ENCODE measurements at places on chromosomes 13 and 19.

DNA sequence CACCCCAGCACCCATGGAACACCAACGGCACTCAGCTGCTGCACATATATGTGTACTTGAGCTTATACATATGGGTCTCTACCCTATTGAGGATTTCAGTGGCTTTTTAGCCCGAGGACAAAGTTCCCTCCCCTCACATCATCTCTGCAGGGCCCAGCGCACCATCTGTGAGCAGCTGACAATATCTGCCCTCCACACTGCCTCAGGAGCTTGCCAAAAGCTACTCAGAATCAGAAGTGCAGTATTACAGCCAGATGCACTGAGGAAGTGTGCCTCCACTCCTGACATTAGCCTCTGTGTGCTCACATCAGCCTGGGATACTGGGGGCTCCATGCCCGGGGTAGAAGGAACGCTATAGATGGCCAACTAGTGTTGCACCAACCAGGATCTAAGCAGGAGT, 903.9 kb downstream of the UQCRFS1 start:
- no peak for DNase-seq

GRCh38 chr13:44818016-44818415, 171.3 kb downstream of the NUFIP1 start:
- no peak for DNase-seq

- no peak for DNase-seq
Observed at GRCh38 chr13:42751693-42752092, 29.7 kb upstream of the FAM216B start.

GRCh38 chr13:50243931-50244330, 228.7 kb downstream of the KCNRG start:
- DNase-seq, result no peak

- DNase-seq, result no peak
Observed at GRCh38 chr19:12800923-12801465, 606 bp downstream of the PRDX2 start.

DNA sequence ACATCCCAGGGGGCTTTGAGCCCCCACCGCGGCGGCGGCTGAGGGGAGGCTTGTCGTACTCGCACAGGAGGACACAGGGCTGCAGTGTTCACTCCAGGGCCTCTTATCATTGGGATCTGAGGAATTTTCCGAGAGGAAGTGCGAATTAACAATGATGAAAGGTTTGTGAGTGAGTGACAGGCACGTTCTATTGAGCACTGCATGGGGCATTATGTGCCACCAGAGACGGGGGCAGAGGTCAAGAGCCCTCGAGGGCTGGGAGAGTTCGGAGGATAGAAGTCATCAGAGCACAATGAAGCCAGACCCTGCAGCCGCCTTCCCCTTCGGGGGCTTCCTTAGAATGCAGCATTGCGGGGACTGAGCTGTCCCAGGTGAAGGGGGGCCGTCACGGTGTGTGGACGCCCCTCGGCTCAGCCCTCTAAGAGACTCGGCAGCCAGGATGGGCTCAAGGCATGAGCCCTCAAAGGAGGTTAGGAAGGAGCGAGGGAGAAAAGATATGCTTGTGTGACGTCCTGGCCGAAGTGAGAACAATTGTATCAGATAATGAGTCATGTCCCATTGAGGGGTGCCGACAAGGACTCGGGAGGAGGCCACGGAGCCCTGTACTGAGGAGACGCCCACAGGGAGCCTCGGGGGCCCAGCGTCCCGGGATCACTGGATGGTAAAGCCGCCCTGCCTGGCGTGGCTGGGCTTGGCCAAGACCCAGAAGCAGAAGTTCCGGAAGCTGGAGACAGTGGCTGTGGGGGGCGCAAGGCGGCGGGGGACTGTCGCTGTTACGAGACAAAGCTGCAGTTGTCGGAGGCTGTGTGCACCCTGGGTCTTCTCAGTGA, 53.9 kb downstream of the MCF2L start:
- DNase-seq, result no peak

GRCh38 chr13:110769097-110769496, 55.6 kb downstream of the ING1 start:
- no peak for DNase-seq

- peak; percentile 20 for DNase-seq
Observed at GRCh38 chr19:11560404-11561051, 1.5 kb upstream of the ELOF1 start.

DNA sequence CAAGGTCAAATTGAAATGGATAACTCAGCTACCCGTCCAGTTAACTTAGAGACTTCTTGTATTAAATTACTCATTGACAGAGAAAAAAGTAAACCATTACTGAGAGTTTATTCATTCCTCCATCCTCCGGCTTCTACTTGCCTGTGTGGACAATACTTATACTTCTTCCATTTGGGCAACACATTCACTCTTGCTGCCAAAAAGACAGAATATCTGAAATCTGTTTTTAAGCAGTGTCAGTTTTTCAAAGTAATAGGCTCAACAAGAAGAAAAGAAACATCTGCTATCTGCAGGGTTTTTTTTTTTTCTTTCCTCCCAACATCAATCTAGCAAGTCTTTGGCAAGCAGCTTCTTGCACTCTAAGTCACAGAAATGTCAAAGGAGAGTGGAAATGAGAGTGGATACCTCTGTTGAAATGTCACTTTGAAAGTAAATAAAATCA, 1142.8 kb downstream of the PCDH9 start:
- no peak for DNase-seq

DNA sequence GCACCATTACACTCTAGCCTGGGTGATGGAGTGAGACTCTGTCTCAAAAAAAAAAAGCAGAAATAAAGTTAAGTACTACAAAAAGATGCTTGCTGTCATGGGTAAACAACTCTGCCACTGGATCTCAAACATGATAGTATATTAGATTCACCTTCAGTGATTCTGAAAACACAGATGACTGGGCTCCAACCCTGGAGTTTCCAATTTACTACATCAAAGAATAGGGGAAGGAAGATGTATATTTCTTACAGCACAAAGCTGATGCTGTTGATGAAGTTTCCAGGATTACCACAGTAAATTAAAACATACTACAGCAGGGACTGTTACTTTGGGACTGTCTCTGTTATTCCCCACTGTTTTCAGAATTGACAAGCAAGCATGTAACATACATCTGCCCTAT, 5.2 kb downstream of the ZNF561 start:
- no peak for DNase-seq

- DNase-seq, result no peak
Observed at GRCh38 chr13:46149272-46150133, 32.5 kb downstream of the LCP1 start.

DNA sequence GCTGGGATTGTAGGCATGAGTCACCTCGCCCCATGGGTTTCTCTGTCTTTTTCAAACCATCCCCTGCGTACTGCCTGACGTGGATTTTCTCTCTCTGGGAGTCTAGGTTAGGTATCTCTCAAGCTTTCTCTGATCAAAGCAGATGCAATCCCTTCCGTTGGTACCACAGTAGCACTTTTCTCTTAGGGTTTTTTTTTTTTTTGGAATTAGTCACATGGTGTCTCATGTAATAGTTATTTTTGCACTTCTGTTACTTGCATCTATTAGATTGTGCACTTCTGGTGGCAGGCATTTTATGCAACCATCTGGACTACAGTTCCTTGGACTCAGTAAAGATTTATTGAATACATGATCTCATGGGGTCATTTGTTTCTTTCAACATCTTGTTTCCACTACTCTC, 72.1 kb downstream of the GPC6 start:
- DNase-seq, result no peak

GRCh38 chr13:97148894-97149293, 73.2 kb upstream of the MBNL2 start:
- DNase-seq, result no peak

- no peak for DNase-seq
Observed at GRCh38 chr13:30157616-30157993, 149.7 kb downstream of the KATNAL1 start.

DNA sequence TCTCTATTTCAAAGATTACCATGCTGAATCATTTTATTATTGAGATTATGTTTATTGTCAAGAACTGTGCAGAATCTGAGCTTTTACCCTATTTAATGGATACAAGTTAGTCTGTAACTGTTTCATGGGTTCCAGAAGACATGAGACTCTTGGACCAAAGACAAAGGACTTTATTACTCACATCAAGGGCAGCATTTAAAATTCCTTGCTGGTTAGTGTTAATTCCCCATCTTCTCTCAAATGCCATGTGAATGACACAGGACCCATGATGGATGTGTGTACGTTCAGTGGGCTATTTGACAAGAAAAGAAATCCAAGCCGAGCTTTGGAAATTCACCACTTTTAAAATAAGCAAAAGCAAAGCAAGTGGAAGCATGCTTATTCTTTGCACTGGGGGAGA, 139.9 kb downstream of the PCDH20 start:
- DNase-seq, result no peak

DNA sequence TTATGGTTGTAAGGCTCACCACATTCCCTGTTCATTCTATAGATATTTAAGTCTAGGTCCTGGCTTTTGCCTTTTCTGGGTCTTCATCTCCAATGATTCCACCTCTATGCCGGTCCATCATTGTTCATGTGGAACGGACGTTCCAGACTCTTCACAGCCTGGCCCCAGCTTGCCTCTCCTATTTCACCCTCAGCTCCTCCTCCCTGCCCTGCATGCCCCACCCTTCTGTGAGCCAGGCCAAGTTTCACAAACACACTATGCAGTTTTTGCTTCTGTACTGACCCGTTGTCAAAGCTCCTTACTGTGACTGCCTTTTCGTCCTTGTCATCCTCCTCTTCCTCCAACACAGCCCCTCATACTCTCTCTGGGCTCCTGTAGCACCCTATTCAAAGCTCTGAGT, 31.3 kb downstream of the TEX26 start:
- no peak for DNase-seq

DNA sequence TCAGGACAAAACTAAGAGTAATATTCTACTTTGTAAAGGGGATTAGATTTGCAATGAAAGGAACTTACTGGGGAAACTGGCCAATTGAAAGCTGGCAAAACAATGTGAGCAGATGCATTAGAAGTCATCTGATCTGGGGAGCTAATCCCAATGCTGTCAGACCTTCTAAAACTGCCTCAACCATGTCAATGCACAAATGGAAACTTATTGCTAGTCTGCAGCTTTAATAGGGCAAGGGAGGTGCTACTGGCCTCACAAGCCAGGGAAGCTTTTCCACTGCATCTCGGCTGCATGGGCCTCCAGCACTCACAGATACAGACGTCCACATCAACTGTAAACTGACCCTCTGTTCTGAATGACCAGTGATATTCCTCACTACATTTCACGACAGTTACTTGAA, 154.2 kb downstream of the LHFPL6 start:
- no peak for DNase-seq

GRCh38 chr19:13843104-13843921, 33.6 kb upstream of the NANOS3 start:
- DNase-seq, result no peak

- DNase-seq, result no peak
Observed at GRCh38 chr13:87536499-87536898, 134.7 kb upstream of the SLITRK5 start.

GRCh38 chr19:41935760-41936415, 7.6 kb upstream of the ERFL start:
- no peak for DNase-seq

GRCh38 chr19:35352448-35353304, 5.0 kb downstream of the FFAR1 start:
- peak; percentile 57 for DNase-seq

DNA sequence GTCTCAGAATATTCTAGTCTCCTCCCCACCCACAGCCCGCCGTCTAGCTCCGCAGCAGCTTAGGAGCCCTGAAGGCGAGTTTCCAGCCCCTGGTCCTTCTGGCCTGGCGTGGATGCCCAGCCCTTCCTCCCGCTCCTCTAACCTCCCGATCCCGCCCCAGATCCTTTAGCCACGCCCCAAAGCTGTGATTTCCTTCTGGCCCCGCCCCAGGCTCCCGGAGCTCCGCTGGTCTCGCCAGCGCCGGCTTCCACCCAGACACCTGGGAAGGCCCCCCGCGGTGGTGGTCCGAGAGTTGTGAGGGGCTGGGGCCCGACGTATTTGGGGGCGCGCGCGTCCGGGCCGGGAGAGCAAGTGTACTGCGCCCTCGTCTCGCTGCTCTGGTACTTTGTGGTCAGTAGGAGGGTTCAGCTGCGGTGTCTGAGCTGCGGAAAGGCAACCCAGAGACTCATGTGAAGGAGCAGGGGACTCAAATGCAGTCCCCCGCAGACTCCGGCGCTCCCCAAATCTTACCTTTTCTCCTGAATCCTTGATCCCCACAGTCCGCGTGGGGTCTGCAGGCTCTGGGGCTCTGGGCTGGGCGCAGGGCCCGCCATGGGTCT, at the start of gene CGB7:
CGB7 (minus strand) TSS at position 114 of the 599 bp plus-strand sequence. CDS start 2,374 bp downstream, outside the sequence.
- peak; percentile 18 for DNase-seq

- no peak for DNase-seq
Observed at GRCh38 chr13:33764716-33765115, 53.2 kb upstream of the RFC3 start.

GRCh38 chr13:66305961-66306617, 924.0 kb downstream of the PCDH9 start:
- DNase-seq, result no peak

DNA sequence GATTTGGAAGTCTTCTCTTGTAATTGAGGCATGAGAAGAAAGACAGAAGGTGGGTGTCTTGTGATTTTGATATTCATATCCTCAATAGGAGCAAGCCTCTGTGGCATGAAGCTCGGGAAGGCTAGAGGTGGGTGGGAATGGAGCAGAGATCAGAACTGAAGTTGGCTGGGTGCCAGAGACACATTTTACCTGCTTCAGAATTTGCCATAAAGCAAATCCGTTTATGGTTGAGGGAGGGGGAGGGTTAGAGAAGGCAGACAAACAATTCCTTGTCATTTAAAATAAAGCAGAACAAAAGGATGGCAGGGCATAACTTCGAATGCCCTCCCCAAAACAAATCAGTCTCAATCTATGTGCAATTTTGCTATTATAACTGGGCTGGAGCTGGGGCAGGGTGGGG, 305.9 kb downstream of the KLF5 start:
- no peak for DNase-seq

- no peak for DNase-seq
Observed at GRCh38 chr13:27079421-27079958, 92.1 kb downstream of the USP12 start.

DNA sequence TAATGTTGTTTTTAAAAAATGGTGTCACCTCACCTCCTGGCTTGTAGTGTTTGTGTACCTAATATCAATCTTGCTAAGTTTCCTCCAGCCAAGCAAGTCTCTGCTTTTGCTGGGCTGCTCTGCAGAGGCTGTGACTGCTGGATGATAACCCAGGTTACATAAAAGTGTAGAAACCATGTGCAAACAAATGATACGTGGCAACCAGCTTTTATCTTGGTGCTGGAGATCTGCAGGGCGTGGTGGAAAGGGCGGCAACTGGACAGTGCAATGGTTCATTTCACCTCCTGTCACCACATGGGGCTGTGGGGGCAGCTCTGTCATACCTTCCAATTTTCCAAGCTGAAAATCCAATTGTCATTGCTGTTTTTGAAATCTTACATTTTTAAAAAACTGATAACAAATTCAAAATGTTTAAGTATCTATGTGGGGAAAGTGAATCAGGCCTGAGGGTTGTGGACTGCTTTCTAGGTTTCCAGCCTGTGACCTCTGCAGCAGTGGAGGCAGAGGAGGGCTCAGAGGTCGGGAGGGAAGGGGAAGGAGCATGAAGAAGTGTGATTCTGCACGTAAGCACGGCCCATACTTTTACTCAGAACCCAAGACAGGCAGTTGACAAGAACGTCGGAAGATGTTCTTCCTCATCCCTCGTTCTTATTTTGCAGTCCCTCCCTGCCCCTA, 9.7 kb downstream of the GPR42 start:
- DNase-seq, result no peak

Data from activated T-cell treated with anti-CD3 and anti-CD28 coated beads for 1 hour (primary cell).